ENCODE measurements at places on chromosomes 13 and 19.

GRCh38 chr13:36850790-36851438 lies 31.9 kb downstream of the RFXAP start:
- no peak for DNase-seq

- DNase-seq, result no peak
Observed at GRCh38 chr19:6062274-6062673, 48.0 kb downstream of the RFX2 start.

DNA sequence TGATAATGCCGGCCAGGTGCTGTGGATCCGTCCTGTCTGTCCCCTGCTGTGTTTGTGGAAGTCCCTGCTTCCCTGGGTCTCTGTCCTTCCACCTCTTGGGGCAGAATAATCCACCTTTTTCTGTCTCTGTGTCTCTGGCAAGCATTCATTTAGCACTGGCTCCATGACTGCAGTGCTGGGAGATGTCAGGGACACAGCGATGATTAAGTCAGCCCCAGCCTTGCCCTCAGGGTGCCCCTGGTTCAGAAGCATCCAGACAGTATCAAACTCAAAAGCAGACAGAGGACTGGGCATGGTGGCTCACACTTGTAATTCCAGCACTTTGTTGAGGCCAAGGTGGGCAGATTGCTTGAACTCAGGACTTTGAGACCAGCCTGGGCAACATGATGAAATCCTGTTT lies 1.5 kb downstream of the HIPK4 start:
- DNase-seq, result no peak

DNA sequence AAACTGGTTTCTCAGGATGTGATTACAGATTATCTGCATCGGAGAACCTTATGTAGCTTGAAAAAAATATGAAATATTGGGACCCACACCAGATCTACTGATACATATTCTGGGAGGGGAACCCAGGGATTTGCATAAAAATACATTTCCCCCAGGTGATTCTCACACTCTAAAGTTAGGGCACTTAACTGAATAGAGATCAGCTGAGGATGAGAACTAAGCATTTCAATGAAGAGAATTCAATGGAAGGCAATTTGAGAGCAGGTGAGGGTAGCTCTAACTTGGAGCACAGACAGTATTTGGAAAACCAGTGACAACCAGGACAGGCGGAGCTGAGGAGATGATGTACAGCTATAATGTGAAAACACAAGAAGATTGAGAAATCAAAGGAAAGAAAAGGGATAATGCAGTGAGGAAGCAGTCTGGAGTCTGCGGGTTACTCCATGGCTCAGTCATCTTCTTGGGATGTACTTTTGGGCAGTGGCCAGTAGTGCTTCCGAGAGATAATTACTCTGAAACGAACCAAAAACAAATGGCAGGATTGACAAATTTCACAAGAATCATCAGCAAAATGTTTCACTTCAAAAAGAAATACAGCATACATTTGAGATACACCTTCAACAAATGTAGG lies 6.1 kb upstream of the OXGR1 start:
- no peak for DNase-seq

DNA sequence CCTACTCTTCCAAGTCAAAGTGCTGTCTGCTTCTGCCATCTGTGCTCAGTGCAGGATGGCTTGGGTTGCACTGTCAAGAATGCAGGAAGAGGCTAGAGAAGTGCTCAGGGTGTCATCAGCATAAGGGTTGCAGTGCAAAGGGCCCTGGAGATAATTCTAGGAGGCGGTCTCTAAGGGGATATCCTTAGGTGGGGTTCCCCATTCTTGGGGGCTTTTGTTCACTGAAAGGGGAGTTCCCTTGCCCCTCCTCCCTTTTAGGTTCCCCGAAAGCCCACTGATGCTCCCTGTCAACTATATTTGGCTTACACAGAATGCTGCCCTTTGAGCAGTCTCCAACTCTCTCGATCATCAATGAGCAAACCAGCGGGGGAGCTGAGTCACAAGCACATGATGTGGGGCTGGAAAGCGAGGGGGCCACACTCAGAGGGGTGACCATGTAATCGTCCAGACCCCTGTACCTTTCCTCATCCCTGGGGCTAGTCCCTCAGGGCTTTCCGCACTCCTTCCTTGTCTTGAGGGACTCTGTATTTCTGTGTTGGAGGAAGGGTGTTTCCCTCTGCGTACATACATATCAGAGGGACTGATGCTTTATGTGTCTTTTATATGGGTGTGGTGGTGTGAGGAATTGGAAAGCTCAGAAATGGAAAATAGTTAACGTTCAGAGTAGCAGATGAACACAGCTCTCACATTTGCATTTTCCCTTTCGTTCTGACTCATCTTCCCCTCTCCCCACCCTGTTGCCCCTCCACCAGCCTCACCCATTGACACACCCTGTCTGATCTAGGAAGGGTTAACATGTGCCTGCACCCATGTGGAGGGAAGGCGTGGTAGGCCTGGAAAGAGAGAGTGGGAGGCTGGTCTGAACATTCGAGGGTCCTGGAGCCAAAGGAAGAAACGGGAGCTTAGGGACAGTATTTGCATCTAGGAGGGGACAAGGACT lies 6.7 kb downstream of the ZBTB32 start:
- DNase-seq, result peak; percentile 43

GRCh38 chr19:33819880-33820781 lies 23.5 kb downstream of the KCTD15 start:
- DNase-seq, result no peak

DNA sequence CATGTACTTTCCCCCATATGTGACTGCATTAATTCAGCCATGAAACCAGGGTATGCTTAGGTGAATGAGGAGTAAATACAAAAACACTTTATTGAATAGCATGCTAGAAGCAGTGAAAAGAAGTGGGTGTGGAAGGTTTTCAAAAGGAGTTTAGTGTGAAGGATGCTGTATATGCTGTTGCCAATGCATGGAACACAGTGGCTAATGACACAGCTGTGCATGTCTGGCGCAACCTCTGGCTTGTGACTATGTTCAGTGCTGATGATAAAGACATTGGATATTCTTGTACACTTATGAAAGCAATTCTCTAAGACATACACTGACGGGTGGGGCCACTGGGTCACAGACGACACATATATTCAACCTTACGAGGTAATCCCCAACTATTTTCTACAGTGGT lies 55.2 kb downstream of the SOX21 start:
- DNase-seq, result no peak

- no peak for DNase-seq
Observed at GRCh38 chr13:105787632-105788031, 747.8 kb downstream of the EFNB2 start.

DNA sequence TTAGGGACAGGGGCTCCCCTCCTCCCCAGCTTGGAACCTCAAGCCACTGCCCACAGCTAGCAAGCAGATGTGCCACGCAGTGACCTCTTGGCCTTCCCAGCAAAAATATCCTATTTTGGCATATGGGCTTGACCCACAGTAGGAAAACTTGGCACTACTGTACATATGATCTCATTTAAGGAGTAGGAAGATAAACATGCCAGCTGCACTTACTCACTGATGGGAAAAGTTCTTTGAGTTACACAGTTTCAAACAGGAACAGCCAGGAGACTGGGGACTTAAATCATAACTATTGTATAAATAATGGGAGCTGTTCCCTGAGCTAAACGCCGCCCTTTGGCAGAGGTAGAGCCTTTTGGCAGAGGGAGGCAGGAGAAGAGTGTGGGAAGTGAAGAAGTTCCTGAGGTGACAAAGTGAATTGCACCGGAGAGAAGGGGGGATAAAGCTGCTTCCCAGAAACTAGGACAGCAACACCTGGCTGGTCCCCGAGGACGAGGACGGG lies 6.1 kb downstream of the SACS start:
- DNase-seq, result no peak

DNA sequence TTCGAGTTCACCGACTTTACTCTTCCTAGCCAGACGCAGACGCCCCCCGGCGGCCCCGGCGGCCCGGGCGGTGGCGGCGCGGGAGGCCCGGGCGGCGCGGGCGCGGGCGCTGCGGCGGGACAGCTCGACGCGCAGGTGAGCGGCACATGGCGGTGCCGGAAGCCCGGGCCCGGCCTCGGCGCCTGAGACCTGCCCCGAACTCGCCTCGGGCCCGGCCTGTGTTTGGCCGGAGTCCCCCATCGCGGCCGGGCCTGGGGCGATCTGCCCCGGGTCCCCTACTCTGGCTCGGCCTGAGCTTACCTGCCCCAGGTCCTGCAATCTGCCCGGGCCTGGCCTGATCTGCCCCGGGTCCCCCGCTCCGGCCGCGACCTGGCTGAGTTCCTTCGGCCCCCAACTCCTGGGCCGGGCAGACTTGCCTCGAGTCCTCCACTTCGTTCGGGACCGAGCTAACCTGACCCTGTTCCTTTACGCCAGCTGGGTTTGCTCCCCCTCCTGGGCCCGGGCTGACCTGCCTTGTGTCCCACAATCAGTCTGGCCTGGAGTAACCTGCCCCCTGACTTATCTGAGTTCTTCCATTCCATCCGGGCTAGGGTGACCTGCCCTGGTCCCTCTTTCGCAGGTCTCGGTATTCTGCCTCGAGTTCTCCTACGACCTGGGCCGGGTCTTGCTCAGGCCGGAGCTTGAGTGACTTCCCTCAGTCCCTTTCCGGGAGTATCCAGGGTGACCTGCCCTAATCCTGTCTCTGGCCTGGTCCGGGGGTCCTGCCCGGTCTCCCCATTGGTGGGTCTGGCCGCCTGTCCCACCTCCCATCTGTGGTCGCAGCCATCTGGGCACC lies 764 bp downstream of the UPF1 start:
- no peak for DNase-seq

DNA sequence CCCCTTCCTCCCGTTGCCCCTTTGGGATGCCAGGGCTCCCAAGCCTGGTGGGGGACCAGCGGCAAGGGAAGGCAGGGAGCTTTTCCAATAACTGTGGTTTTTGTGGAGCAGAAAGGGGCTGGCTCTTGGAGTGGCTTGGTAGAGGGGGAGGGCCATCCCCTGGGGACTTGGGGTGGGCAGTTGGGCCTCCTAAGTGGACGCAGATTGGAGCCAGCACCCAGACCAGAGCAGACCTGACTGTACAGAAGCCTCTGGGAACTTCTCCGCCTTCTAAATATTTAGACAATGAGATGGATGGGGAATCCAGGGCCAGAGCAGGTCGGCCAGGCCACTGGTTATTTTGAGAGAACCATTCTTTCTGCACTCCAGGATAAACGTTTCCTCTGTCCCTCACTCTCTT lies 4.2 kb downstream of the PTGIR start:
- DNase-seq, result no peak

DNA sequence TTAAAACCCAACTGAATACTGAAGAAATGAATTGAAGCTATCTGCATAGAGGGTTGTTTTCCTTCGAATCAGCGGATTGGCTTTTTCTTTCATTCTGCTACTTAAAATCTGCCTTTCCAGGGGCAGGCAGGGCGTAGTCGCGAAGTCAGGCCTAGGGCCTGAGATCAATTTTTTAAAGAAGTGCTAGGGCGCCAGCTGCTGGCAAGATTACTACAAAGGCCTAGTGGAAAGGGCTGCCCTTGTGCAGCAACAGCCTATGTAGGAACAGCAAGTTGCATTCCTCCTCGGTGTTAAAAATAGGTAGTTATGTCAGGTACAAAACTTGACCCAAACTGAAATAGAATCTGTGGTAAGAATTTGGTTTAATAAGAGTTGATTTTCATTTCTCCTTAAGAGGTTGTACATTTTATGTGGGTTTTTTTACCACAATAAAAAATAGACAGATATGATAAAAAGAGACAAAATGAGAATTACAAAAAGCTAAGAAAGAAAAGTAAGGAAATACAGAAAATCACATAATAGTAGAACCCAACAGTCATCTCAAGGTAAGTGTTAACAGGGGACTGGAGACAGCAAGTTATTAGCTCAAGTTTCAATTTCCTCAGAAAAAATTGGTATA lies 9.5 kb upstream of the URAD start:
- no peak for DNase-seq

- no peak for DNase-seq
Observed at GRCh38 chr19:18666784-18667183, 16.7 kb upstream of the CRTC1 start.

- no peak for DNase-seq
Observed at GRCh38 chr13:40292536-40292935, 373.9 kb downstream of the FOXO1 start.

GRCh38 chr13:113637262-113638160 lies 20.5 kb downstream of the ATP4B start:
- DNase-seq, result no peak

GRCh38 chr19:23286477-23286876 lies 36.3 kb upstream of the ZNF724 start:
- DNase-seq, result no peak

DNA sequence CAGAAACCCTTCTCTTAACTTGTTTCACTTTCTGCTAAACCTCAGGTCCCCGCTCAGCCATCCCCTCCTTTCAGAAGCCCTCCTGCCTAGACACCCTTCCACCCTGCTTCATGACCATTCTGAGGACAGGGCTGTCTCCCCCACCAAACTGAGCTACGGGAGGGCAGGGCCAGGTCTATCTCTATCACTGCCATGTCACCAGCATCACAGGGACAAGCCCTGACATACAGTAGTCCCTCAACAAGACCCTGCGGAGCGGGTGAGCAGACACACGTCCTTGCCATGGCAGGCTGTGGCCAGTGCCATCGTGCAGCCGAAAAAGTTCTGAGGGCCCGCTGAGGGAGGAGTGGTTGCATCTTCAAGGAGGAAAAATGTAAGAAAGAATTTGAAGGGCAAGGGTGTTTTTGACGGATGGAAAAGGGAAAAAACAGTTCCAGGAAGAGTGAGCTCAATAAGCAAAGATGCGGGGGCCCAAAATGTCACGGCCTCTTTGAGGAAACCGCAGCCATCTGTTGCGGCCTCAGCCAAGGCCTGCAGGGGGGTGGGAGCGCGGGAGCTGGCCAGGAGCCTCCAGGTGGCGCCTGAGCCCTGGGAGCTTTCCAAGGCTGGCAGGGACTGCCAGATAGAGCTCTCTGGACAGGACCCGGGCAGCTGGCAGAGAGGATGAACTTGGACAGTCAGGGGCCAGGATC lies 8.1 kb downstream of the PTGIR start:
- DNase-seq, result no peak
